CD14-positive monocyte (primary cell): ENCODE measurements at places on chromosomes 7 and 10.
A peak's percentile ranks its signal among the peaks of the same experiment; 100 is the strongest.

DNA sequence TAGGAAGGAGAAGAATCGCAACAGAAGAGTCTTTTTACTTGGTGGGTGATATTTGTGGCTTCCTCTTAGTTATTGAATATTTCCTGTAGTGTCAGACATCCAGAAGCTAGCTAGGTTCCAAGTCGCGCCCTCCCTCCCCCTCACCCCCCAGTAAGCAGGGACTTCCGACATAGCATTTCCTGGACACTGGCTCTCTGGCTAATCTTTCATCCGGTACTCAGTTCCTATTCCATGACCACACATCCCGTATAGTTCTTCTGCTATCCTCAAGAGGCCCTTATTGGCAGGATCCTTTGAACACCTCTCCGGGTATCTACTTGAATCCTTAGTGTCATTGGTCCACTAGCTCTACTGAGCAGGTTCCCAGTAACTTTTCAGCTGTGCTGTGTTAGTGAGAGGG, 167.8 kb downstream of the HDAC9 start:
- DNase-seq, result no peak

DNA sequence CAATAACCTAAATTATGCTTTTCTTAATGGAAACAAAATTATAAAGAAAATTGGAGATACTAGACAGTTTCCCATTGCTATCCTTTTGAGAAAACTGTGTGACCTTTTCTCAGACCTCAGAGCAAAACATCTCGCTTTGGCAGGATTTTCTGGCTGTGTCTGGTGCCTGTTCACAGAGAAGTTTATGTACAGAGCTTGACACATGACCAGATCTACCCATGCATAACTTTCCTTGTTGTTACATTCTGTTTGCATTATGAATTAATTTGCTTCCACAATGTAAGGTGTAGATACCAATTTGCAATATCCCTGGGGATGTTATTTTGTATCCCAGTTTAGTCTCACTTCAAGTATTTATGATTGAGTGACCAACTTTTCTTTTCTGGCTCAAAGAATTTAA, 565.0 kb downstream of the XPNPEP1 start:
- no peak for DNase-seq

GRCh38 chr10:9898633-9899395, 1118.9 kb upstream of the CELF2 start:
- no peak for DNase-seq

GRCh38 chr10:48456808-48457761, 147.8 kb downstream of the ARHGAP22 start:
- DNase-seq, result no peak

- no peak for DNase-seq
These were observed 92.3 kb downstream of the VTI1A start for GRCh38 chr10:112539340-112539739.

GRCh38 chr7:132509643-132510042, 66.6 kb downstream of the PLXNA4 start:
- no peak for DNase-seq

GRCh38 chr7:96689414-96689813, 20.2 kb downstream of the SEM1 start:
- DNase-seq, result no peak

GRCh38 chr10:11201911-11202310, 184.2 kb downstream of the CELF2 start:
- no peak for DNase-seq

GRCh38 chr7:158251061-158251965, 336.3 kb downstream of the PTPRN2 start:
- DNase-seq, result no peak

- DNase-seq, result no peak
These were observed 9.2 kb downstream of the CLEC2L start for GRCh38 chr7:139532636-139533155.

DNA sequence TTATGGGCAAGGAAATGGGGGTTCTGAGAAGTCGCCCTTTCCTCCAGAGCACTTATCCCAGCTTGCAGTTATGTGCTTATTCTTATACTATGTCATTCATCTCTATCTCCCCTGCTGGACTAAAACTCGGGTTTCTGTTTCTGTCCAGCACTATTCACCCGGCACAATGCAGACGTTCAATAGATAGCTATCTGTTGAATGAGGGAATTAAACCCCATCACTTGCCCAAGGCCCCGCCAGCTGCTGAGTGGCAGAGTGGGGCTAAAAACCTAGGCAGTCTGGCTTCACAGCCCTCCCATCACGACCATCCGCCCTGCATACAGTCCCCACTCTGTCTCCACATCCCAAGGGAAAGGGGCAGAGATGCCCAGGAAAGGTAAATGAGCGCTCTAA, 5.4 kb downstream of the SLIT1 start:
- no peak for DNase-seq

DNA sequence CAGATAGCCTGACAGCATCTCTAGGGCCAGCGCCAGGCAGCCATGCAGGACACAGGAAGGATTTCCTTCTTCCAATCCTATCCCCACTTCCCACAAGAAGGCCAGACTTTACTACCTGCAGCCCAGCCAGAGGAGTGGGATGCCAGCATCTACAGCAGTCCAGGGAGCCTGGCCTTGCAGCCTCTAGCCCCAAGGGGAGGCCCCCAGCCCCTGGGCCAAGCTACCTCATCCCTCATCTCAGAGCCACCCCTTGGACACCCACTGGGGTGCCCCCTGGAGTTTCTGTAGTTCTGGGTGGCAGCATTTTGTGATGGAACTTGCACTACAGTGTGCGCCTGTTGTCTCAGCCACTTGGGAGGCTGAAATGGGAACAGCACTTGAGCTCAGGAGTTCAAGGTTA, 170.8 kb upstream of the PODXL start:
- DNase-seq, result no peak

- no peak for DNase-seq
These were observed 439.3 kb downstream of the ADRA2A start for GRCh38 chr10:111516144-111516543.

DNA sequence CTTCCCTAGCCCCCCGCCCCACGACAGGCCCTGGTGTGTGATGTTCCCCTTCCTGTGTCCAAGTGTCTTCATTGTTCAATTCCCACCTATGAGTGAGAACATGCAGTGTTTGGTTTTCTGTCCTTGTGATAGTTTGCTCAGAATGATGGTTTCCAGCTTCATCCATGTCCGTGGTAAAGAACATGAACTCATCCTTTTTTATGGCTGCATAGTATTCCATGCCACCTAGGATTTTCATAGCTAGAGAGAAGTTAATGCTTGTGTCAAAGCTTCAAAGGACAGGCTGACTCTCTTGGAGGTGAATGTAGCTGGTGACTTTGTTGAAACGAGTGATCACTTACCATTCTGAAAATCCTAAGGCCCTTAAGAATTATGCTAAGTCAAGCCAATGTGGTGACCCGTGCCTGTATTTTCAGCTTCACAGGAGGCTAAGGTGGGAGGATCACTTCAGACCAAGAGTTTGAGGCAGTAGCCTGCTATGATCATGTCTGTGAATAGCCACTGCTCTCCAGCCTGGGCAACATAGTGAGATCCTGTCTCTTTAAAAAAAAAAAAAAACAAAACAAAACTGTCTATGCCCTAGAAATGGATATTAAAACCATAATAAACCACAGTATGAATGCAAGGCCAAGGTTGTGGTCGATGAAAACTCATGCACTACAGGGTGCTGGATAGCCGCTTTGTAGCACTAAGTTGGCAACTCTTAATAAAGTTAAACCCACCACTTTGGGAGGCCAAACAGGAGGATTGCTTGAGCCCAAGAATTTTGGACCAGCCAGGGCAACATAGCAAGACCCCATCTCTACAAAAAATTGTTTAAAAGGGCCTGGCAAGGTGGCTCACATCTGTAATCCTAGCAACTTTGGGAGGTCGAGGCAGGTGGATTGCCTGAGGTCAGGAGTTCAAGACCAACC, 52.0 kb downstream of the CUL1 start:
- no peak for DNase-seq

- no peak for DNase-seq
These were observed 203.7 kb downstream of the TSPAN12 start for GRCh38 chr7:120654241-120654640.

DNA sequence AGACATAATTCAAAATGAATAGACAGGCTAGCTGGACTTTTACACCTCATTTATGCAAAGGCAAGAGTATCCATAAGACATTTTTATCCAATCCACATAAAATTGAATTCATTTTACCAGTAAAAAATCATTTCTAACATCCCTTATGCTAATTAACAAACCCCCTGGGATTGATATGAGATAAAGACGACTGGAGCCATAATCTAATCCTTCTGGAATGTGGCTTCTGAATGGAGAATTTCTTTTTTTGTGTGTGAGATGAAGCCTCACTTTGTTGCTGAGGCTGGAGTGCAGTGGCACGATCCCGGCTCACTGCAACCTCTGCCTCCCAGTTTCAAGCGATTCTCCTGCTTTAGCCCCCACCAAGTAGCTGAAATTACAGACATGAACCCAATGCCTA, 90.4 kb downstream of the AKR1D1 start:
- DNase-seq, result no peak

DNA sequence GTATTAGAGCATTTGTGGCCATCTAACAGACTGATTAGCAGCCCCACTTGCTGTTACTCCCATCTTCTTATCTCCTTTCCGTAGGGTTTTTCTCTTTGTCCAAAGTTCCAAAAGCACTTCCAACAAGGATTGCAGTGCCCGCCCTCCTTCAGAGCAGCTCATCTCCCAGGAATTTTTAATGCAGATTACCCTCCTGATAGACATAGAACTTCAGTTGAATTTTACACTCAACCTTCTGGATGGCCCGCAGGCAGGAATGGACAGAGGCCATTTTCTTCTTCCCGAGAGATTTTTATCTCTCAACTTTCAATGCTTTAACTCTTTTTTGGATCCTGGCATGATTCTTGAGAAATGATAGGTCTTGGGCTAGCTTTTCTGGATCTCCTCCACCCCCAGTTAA, 23.3 kb downstream of the PRKG1 start:
- no peak for DNase-seq

DNA sequence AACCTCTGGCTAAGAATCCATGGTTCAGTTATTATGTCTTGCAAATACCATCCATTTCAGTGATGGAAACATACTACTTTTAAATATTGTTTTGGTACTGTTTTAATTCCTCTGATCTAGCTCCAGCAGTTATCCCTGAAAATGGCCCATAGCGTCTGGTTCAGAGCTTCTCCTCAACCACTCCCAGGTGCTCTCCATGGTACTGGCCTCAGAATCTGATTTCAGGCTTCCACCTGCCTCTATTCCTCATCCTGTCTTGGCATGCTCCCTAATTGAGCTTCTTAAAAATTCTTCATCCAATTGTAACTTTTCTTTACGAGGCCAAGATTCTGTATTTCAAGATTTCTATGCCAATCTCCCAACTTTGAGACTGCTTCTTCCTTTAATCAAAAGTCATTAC, 236.3 kb downstream of the HTR7 start:
- DNase-seq, result no peak

DNA sequence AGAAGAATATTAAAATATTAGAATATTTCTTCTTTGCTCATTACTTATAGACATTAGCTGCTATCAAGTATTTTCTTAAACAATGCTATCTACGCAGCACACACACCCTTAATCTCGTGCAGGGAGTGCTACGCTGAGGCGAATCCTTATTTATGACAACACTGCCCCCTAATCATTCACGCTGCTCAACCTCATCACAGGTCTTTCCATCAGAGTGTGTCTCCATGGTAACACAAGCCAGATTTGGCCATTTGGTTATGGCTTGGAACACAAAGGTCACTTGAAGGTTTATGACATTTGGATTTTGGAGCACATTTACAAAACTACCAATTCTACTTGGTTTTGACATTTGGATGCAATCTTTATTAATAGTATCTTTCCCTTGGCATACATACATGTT, 45.4 kb upstream of the MYO3A start:
- no peak for DNase-seq

DNA sequence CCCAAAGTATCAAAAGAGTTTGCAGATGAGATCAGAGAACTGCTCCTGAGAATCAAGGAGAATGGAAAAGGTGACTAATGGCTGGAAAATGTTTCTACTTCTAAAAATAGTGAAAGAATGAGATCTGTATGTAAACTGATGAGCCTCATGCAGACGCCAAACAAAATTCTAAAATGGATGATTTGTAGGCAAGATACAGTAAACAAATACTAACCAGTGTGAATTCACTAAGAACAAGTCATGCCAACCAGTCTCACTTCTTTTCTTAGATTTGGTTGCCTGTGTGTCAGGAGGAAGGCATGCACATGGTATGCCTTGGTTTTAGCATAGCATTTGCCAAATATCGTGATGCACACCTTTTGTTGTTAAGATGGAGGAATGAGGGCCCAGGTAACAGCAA, 94.9 kb upstream of the PIK3CG start:
- no peak for DNase-seq

DNA sequence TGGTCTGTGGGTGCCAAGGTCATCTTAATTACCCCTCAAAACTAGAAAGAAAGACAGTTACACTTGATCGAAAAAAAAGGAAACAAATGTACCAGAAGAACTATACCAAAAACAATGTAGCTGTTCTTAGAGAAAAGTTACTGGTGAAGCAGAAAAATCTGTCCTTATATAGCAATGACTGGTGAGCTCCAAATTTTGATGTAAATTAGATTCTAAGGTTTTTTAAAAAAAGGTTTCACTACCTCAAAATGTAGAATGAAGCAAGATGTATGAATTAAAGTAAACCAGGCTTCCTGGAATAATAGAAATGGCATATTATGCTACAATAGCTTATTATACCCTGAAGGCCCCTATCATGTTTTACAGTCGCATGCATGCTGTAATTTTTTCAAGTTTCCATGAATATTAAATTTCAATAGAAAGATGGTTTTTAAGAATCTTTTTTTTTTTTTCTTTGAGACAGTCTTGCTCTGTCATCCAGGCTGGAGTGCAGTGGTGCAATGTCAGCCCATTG, 28.4 kb upstream of the FKBP9 start:
- DNase-seq, result no peak

GRCh38 chr10:6146013-6146785, 56.5 kb upstream of the PFKFB3 start:
- no peak for DNase-seq

GRCh38 chr7:66627881-66628360, 760 bp upstream of the KCTD7 start:
- DNase-seq, result no peak

DNA sequence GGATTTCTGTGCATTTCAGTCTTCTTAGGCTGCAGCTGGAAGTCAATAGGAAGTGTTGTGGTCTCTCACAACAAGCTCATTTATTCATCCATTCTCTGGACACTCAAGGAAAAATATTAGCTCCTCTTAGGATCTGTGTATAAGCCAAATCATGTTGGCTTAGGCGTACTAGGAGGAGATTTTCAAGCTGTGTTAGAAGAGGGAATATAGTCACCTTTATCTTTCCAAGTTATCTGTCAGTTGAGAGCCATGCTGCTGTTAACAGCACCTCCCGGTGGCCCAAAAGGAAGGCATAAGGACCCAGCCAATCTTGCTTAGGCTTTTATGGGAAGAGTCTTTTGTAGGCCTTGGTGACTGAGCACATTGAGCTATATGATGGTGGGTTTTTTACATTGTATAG, 220.0 kb downstream of the LRMDA start:
- DNase-seq, result no peak

- DNase-seq, result no peak
These were observed 149.8 kb downstream of the DYNC1I1 start for GRCh38 chr7:95922191-95922590.

DNA sequence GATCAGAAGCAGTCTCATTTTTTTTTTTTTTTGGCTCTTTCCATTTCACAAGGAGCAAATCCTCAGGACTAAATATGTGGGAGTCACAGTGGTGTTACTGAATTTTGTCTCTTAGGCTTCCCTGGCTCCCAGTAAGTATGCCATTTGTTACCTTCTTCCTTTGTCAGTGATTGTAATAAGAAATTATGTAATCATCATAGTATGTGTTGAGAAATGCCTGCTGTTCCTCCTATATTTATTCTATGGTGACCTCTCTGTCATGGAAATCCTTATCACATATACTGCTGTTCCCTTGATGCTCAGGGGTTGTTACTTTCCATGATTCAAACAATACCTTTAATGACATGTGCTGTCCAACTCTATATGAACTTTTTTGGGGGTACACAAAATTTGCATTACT, 4.8 kb upstream of the OR9A4 start:
- peak; percentile 30 for DNase-seq
